Esophagus mucosa (tissue), 1 donor: ENCODE measurements at places on chromosomes 16 and 17.
A peak's percentile ranks its signal among the peaks of the same experiment; 100 is the strongest.

DNA sequence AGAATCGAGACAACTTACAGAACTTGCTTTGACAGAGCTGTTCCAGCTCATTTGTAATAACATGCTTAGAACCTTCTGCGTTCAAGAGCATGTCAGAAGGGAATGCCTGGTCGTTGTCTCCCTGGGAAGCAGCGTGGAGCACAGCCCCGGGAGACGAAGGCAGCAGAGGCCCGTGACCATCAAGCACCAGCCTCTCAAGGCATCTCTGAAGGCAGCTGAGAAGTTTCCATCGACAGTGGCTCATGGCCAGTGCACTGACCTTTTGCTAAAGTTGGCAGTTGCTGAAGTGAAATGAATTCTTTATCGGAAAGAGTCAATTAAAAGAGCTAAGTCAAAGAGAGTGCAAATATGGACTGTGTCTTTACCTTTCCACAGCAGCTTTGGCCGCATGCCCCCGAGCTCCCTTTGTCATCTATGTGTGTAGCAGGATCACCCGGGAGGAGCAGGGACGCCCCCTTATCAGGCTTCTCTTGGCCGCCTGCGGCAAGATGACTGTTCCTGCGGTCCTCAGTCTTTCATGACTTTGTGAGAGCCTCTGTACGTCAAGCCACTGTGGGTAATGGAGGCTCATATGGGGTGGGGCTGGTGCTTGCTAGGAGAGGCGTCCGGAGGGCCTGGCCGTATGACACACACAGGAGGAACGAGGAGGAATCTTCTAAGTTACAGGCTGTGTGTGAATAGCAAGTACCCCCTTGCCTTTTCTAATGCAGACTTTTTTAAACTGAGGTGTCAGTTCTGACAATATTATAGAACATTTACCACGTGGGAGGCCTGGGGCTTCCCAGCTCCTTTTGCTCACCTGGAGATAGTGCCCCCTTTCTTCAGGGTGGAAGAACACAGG lies 54.2 kb downstream of the LDHD start:
- ATAC-seq, result peak; percentile 54

DNA sequence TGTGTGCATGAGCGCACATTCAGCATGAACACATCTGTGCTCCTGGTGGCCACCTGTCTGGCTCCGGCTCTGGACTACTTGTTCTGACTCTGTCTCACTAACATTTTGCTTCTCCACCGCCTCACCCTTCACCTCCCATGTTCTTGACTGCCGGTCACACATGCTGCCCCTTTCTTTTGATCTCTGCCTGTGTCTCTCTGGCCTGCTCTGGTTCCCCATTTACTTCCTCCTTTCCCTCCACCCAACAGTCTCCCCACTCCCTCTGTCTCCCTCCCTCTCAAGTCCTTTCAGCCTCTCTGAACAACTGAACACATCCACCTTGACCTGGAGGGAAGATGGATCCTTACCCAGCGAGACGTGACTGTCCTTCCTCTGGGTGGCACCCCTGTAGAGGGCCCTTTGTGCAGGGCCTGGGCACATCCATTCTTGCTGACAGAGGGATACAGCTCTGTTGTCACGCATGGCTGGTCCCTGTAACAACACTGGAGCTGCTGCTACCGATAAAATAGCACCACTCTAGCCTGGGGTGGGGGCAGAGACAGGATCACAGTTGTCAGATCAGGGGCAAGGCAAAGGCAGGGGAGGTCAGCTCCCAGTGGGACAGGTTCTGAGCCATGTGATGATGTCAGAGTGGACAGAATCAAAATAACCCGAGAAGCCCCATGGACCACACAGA lies 11.0 kb downstream of the ZSCAN32 start:
- ATAC-seq, result no peak

GRCh38 chr17:59629174-59629573 lies 9.5 kb downstream of the CLTC start:
- ATAC-seq, result no peak

DNA sequence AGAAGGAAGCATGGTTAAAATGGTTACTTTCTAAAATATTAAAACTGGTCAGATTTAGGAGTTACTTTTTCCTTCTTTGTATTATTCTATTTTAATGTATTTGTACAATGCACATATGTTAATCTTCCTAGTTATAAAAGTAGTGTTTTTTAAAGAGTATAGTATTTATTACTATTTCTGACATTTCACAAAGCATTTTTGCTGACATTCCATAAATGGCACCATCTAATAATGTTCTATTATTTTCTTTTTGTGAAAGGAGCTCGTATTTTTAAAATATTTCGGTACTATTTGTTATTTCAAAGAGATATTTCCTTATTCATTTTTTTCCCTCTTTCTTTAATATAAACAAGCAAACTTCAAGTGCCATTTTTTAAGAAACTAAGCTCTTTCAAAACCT lies 47.5 kb upstream of the GSG1L start:
- ATAC-seq, result no peak

DNA sequence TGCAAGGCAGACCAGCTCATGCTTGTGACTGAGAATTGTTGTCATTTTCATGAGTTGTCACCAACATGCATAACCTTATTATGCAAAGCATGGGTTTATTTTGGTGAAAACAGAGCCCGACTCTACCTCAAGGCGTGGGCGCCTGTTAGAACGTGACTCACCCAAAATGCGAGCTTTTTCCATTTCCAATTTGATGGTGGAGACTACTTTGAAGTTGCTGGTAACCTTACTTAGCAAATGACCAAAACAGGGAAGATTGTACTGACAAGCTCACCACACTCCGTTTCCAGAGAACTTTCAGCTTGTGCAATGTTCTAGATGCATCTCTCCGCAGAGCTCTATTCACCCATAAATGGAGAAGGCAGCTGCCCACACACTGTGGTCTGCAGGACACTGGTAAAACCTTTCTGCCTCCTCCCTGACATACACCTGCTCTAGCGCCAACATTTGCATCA lies 284.5 kb downstream of the MAF start:
- ATAC-seq, result no peak

DNA sequence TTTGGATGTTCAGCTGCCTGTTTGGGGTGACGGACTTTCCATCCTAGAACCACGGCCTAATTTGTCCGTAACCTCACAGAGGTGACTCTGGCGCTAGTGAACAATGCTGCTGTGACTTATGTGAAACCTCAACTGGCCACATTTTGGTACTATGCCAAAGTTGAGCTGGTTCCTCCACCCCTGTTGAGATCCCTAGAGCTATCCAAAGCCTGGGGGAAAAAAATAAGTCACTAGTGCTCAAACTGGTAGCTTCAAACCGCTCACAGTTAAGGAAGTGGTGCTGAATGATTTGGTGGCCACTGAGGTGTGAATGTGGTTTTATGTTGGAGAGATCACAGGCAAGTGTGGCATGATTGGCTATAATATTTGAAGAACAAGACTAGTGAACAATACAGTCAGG lies 11.3 kb upstream of the TUBG2 start:
- peak; percentile 64 for ATAC-seq

DNA sequence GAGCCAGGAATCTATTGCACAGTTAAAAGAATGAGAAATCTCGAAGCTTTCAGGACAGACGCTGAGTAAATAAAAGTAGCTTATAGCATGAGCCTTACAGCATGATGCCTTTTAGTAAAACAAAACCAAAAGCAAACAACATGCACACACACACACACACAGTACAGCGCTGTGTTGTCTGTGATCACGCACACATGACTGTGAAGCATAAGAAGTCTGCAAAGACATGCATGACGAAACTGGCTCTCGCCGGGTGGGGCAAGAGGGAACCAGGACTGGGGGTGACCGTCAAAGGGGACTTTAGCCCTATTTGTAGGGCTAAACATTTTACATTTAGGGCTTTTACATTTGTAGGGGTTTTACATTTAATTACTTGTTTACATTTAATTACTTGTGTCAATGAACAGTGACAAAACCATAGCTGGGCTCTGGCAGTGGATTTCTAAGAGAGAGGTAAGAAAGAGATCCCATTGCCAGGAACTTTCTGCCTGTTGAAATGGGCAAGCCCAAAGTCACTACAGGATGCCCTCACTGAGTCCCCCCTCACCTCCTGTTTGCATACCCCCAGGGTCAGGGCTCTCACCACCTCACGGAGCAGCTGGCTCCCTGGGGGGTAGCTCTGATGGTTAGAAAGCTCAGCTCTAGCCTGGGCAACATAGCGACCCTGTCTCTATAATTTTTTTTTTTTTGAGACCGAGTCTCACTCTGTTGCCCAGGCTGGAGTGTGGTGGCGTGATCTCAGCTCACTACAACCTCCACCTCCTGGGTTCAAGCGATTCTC lies 2.0 kb upstream of the TNFRSF13B start:
- peak; percentile 7 for ATAC-seq

DNA sequence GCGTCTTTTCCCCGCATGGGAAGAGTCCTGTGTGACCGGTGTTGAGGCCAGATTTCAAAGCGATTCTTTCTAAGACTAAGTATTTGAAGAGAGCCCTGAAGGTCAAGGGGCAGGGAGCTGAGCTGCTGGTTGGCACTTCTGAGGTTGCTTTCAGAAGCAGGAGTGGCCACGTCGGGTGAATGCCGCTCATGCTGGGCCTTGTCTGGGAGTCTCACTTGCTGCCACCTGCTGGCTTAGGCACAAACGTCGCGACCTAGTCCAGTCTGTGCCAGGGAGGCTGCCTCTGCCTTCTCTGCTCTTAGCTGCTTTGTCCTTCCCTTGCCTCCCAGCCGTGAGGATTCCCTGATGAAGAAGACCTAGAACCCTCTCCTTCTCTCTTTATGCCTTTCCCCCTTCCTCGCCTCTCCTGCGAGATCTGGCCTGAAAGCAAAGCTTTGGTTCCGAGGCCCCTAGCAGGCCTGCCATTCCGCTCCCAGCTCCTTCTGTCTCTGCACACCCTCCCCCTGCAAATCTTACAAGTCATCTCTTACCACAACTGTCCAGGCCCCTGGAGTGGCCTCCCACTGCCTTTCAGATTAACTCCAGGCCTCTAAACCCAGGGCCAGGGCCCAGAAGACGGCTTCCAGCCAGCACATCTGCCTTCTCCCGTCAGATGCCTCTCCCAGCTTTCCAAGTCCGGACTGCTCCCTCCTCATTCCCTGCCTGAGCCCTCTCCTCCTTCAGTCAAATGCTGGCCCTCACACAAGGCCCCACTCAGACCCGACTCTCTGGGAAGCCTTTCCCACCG lies 11.4 kb downstream of the CTNS start:
- peak; percentile 80 for ATAC-seq

DNA sequence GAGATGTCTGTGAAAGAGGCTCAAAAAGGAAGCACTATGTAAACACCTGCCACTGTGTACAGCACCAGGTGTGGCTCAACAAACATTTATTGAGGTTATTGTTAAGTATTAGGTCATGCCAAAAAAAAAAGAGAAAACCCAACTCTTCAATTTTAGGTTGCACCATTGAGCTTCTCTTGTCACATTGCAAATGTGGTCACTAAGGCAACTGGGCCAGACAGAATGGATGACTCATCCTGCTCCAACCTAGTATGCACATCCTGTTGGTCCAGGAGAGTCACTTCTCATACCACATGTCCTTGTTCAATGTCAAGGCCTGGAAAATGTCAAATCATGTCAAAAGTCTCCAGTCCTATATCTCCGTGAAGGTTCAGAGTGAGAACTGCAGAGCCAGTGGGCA lies 25.0 kb downstream of the HOXB1 start:
- ATAC-seq, result peak; percentile 92

- peak; percentile 65 for ATAC-seq
Measured at GRCh38 chr17:48374650-48375230, 55.3 kb downstream of the SKAP1 start.

- ATAC-seq, result peak; percentile 99
Measured at GRCh38 chr17:28644787-28645575, at the start of gene BLTP2. Gene BLTP2 (minus strand): TSS chr17:28645158. CDS start chr17:28645056, 102 bp downstream.

- ATAC-seq, result no peak
Measured at GRCh38 chr17:2380950-2381649, 19.8 kb downstream of the MNT start.

GRCh38 chr17:43900858-43901754 lies 6.2 kb downstream of the MPP2 start:
- ATAC-seq, result no peak

- peak; percentile 5 for ATAC-seq
Measured at GRCh38 chr17:80029258-80029974, 6.3 kb downstream of the TBC1D16 start.

- no peak for ATAC-seq
Measured at GRCh38 chr17:80223142-80223815, 3.1 kb downstream of the SLC26A11 start.

GRCh38 chr17:82957961-82958561 lies 118.2 kb upstream of the ZNF750 start:
- ATAC-seq, result no peak

GRCh38 chr16:14462811-14463210 lies 167.2 kb downstream of the PARN start:
- peak; percentile 46 for ATAC-seq

DNA sequence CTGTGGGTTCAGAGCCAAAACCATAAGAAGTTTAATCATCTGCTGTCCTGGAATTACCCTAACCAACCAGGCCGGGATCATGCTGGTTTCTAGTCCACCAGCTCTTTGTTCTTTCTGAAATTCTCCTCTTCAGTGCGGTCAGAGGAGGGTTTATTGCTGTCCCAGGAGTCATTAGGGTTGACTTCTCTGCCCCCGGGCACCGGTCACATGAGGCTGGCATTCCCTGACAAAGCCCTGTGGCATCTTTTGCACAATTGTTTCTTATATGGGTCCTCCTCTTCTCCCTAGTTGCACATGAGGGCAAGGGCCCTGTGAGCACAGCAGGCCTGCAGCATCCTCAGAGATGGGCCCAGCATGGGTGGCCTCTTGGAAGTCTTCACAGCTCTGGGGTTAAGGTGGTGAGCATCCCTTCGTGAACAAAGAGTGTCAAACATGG lies 243.9 kb downstream of the IRF8 start:
- ATAC-seq, result no peak

DNA sequence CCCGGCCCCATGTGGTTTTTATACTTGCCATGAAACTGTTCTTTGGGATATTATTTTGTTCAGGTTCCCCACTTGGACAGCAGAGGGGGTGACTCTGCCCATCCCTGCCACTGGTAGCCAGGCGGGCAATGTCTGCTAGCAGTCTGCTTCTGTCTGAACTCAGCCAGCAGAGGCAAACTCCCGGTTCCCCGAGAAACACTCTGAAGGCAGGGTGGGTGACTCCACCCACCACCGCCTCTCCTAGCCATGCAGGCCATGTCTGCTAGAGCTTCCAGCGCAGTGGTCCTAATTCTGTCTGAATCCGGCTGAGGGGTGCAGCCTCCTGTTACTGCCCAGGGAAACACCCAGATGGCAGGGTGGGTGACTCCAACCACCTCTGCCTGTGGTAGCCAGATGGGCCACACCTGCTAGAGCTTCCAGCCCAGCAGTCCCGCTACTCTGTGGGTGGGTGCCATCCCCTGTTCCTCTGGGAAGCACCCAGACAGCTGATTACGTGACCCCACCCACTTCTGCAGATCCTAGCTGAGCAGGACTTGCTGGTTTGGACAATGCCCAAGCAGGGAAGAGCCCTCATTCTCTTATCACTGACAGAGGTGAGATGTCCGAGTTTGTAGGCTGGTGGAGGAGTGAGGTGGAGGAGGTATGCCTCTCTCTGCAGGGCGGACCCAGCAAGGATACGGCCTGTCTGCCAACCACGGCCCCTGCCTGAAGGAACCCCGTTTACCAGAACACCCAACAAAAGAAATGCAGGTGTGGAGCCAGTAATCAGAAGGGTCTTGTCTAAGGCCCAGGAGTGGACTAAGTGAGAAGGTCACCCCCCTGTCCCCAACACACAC lies 22.4 kb downstream of the NLRP1 start:
- no peak for ATAC-seq

- no peak for ATAC-seq
Measured at GRCh38 chr16:66508914-66509496, 40.9 kb downstream of the TK2 start.
